ENCODE measurements at places on chromosomes 6 and 20.
A peak's percentile ranks its signal among the peaks of the same experiment; 100 is the strongest.

DNA sequence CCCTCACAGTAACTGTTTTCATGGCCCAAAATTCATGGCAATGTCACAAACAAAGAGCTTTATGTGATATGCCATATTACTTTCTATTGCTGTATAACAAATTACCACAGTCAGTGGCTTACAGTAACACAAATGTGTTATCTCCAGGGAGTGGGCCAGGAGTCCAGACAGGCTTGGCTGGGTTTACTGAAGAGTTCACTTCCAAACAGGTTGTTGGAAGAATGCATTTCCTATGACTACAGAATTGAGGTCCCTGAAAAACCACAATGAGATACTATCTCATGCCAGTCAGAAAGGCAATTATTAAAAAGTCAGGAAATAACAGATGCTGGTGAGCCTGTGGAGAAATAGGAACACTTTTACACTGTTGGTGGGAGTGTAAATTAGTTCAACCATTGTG is 431.9 kb downstream of the PKHD1 start:
- no peak for DNase-seq

- DNase-seq: peak; percentile 8
Observed at GRCh38 chr6:109008537-109009235, 86.0 kb downstream of the SESN1 start.

GRCh38 chr6:37632291-37632690 is 65.4 kb downstream of the MDGA1 start:
- DNase-seq: no peak

GRCh38 chr6:85537055-85537494 is 56.6 kb downstream of the SNX14 start:
- peak; percentile 1 for DNase-seq

GRCh38 chr6:15246666-15247499 is 1.0 kb downstream of the JARID2 start:
- no peak for DNase-seq

- no peak for DNase-seq
Observed at GRCh38 chr6:149254253-149254652, 63.3 kb upstream of the TAB2 start.

GRCh38 chr6:12200015-12200564 is 90.1 kb upstream of the EDN1 start:
- no peak for DNase-seq

DNA sequence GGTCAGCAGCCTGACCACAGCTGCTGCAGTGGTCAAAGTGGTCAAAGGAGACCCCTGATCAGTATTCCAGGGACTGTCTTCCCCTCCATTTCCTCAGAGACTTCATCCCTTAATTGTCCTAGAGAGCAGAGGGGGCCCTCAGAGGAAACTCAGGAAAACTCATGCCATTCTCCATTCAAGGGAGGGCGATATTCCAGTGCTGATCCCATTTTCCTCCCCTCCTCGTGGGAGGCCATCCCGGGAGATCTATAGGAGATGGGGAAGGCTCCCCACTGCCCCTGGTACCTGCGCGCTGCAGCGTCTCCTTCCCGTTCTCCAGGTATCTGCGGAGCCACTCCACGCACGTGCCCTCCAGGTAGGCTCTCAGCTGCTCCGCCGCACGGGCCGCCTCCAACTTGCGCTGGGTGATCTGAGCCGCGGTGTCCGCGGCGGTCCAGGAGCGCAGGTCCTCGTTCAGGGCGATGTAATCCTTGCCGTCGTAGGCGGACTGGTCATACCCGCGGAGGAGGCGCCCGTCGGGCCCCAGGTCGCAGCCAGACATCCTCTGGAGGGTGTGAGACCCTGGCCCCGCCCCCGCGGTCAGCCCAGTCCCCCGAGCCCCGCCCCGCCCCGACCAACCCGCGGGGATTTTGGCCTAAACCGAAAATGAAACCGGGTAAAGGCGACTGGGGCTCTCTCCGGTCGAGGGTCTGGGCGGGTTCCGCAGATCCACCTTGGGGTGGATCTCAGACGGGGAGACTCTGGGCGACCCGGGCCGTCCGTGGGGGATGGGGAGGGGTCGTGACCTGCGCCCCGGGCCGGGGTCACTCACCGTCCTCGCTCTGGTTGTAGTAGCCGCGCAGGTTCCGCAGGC is 878 bp downstream of the HLA-C start:
- peak; percentile 22 for DNase-seq

- no peak for DNase-seq
Observed at GRCh38 chr6:37338745-37339255, 15.0 kb upstream of the RNF8 start.

DNA sequence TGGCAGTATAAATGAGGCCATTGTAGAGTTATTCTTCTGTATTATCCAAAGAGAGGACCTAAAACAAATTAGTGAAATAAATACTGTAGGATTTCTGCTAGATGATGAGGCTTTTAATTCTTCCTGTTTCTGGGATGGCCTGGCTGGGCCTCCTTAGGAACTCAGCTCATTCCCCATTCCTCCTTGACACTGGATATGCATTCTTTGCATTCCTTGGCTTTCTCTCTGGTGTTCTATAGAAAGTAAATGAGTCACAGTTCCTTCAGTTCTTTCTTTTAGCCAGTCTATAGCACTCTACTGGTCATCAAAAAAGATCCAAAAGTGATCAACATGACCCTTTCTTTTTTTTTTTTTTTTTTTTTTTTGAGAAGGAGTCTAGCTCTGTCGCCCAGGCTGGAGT is 8.6 kb downstream of the OR10C1 start:
- no peak for DNase-seq

DNA sequence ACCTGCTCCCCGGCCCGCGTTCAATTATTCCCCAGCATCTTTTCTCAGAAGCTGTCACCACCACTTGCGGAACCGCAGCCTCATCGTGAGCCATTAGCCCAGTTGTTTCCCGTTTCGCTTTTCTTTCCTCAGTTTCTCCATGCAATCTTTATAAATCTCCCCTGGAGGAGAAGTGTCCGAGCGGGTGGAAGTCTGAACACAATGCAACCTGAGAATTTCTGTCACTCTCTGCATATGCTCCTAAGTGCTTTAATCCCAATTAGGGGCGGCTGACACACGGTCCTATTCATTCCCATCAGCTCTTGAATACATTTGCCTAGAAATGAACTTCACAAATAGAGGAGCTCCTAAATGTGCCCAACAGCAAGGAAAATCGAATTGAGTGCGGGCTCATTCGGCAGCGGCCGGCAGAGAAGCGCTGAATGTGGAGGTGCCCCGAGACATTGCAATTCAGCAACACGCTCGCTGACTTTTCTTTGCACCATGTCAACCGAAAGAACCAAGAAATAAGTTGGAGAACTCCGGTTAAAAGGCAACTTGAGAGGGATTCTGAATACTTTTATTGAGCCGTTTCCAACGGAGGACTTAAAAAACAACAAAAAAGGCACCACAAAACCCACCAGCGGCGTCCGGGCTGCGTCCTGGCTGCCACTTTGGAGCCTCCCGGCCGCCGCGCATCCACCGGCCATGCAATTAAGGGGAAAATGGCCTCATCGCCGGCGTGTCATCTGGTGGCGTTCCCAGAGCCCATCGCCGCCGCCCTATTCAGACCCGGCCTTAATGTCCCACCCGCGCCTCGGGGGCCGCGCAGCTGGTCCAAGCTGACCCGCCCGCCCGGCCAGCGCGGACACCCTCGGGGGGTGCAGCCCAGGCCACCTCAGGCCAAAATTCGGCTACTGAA is 3.9 kb upstream of the PRDM13 start:
- no peak for DNase-seq

- DNase-seq: no peak
Observed at GRCh38 chr6:16595514-16596120, 165.6 kb downstream of the ATXN1 start.

- DNase-seq: peak; percentile 84
Observed at GRCh38 chr6:27495386-27496135, 22.7 kb upstream of the ZNF184 start.

- DNase-seq: peak; percentile 66
Observed at GRCh38 chr20:7379621-7380220, 560.5 kb downstream of the HAO1 start.

- DNase-seq: no peak
Observed at GRCh38 chr6:158868890-158869825, 50.0 kb upstream of the EZR start.

GRCh38 chr20:32505723-32506473 is 79.2 kb downstream of the NOL4L start:
- no peak for DNase-seq

DNA sequence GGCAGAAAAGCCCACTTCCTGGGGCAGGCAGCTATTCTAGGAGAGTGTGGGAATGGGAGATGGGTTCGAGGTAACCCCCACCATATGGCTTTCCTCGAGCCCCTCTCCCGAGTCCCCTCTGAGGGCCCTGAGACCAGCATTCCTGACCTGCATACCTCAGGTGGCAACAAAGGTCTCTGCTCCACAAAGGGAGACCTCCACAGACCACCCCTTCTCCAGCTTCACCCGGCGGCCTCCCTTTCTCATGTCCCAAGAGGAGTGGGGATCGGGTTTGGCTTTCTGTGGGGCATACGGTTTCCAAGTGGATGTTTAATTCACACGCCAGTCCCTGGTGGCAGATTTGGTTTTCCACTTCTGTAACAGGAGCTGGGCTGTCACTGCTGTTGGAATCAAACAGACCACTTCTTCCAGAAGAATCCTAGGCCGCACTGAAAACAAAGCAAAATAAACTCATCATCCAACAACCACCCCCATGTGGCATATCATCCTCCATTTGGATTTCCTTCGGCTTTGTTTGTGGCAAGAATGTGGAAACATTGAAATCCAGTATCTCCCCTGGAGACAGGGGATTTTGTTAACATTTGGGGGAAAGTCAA is 83.2 kb downstream of the DLL1 start:
- no peak for DNase-seq

- no peak for DNase-seq
Observed at GRCh38 chr6:41824571-41825569, 37.4 kb downstream of the TOMM6 start.

DNA sequence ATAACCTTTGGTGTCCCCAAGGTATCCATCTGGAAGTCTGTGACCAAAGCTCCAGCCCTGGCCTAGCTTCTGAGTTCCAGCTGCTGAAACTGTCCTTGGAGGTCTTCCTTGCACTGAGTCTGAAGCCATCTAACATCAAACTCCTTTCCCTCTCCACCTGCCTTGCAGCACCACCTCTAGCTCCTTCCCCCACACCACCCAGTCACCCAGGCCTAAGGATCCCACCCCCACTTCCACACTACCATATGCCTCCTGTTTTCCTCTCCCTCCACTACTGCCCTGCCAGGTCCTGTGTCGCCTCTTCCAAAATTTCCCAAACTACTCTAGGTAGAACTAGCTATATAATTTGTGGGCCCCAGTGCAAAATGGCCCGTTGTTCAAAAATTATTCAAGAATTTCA is 10.8 kb upstream of the MATN4 start:
- DNase-seq: no peak

DNA sequence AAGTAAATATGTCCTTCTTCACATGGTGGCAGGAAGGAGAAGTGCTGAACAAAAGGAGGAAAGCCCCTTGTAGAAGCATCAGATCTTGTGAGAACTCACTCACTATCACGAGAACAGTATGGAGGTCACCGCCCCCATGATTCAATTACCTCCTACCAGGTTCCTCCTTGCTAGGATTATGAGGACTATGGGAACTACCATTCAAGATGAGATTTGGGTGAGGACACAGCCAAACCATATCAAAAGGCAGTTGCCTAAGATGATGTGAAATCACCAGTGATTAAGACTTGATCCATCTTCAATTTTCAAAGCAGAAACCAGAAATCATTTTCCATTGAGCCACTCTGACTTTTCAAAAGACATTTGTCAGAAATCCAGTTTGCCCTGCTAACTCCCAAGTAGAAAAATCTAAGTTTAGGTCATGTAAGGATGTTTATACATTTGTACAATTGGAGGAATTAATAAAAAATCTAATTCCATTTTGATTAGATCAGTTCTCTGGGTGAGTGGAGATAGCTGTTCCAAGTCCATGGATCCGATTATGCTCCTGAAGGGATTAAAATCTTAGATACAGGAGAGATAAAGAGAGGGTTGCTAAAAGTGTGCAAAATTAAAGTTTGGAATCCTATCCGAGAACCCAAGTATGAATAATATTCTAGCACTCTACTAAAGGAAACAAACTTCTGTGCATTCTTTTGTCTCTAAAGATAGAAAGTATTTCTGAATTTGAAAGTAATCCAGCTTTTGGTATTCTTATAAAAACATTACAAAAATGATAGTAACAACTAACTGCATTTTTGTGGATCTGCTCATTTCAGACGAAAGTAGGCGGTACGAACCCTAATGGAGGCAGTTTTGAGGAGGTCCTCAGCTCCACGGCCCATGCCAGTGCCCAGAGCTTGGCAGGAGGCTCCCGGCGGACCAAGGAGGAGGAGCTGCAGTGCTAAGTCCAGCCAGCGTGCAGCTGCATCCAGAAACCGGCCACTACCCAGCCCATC is 39.5 kb downstream of the HDDC2 start:
- peak; percentile 81 for DNase-seq

- DNase-seq: peak; percentile 28
Observed at GRCh38 chr20:62876902-62877816, 15.5 kb upstream of the TCFL5 start.

GRCh38 chr6:153000243-153000642 is 2.3 kb downstream of the MTRF1L start:
- no peak for DNase-seq

- DNase-seq: no peak
Observed at GRCh38 chr20:19045371-19045770, 167.1 kb upstream of the SLC24A3 start.

DNA sequence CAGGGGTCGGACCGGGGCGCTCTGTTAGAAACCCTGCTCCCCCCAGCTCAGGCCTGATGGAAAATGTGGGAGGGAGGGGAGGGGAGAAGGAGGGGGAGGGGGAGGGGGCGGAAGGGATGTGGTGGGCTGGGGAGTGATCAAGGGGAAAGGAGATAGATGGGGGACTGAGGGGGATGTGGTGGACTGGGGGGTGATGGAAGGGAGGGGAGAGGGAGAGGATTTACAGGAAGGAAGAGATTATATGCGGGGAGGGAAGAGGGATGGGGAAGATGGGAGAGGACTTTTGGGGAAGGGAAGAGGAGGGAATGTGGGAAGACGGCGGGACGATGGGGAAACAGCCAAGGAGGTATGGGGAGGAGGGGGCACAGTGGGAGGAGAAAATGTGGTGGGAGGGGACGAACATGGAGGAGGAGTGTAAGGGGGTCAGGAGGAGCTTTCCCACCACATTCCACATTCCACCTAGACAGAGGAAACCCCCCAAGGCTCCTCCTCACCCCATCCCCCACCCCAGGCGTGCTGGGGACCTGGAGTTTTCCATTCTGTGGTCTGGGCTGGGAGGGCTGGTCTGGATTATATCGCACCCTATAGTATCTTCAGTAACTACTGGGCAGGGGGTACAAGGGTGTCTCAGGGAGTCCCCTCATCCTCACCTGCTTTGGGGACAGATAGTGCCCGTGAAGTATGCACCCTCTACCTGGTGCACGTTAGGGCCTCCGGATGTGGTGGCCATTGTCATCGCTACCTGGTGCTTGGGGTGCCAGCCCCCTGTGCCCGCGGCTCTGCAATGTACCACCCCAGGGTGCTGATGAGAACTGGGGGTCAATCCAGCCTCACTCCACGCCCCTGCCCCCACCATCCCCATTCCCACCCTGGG is 578 bp upstream of the PTGIS start:
- DNase-seq: peak; percentile 31
